CD14-positive monocyte (primary cell): ENCODE measurements at places on chromosomes 5 and 9. TPM values are rescaled to one million over a fixed set of nuclear protein-coding genes. Genes with fewer than 3 reads are reported as not detected.
A peak's percentile ranks its signal among the peaks of the same experiment; 100 is the strongest.

DNA sequence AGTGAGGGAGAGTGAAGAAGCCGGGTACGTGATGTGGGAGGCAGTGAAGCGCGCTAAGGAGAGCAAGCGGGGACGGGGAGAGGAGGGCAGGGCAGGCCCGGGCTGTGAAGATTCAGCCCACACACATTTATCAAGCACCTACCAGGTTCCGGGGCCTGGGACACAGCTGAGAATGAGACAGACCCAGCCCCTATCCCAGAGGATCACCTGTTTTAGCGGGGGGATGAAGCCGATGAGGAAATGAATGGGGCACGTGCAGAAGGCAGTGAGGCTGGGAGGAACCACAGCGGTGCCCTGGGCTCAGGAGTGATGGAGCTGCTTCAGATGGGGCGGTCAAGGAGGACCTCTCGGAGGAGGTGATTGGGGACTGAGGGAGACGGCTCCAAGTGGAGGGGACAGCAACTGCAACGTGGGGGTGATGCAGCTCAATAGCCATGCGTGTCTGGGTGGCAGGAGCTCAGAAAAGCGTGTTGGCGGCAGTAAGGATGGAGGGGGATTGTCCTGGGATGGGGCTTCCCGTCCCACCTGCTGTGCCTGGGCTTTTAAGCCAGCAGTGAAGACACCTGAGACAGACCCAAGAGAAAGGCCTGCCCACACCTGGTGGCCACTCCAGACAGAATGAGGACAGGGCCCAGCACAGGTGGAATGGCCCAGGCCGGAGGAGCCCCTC lies 77.5 kb upstream of the UNC5A start:
- no peak for DNase-seq

The AGXT2 gene
- not detected for polyA plus RNA-seq

GRCh38 chr5:173643964-173644363 lies 27.5 kb upstream of the BOD1 start:
- no peak for DNase-seq

- no peak for DNase-seq
Measured at GRCh38 chr9:113873926-113874325, 2.2 kb upstream of the ZNF618 start.

GRCh38 chr9:118577121-118577520 lies 792.1 kb downstream of the BRINP1 start:
- no peak for DNase-seq

The ACSL6 gene
- not detected in 2 replicates for polyA plus RNA-seq

The FCN2 gene
- not detected for polyA plus RNA-seq

GRCh38 chr5:24855485-24855884 lies 210.7 kb upstream of the CDH10 start:
- DNase-seq: no peak

DNA sequence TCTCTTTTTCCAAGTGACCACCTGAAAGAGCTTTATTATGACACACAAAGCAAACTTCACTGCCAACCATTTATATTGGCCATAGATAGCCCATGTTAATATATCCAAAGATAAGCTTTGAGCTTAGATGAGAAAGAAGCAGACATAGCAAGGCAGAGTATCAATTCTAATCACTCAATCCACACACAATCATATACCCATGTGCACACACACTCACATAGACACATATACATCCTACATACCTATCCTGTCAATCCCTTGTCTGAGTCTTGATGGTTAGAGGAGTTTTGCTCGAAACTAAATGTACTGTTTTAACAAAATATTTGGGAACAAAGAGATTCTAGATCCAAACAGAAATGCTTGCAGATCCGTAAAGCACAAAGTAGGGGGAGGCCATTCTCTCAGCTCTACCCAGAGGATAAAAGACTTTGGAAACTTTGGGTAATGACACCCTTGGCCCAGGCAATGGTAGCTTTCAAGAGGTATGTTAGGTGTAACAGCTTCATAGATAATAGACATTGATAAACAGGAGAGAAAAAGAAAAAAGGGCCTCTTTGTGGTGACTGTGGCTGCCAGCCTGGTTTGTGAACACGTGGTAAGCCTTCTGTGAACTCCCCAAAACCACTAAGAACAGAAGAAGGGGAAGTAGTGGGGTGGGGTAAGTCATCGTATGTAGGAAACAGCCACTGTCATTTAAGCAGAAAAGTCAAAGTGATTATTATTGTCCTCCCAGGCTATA lies 121.6 kb downstream of the TLR4 start:
- peak; percentile 73 for DNase-seq

GRCh38 chr9:133429214-133429613 lies 7.0 kb downstream of the ADAMTS13 start:
- no peak for DNase-seq

The ASPN gene
- not detected in 2 replicates for polyA plus RNA-seq

The RGS7BP gene
- polyA plus RNA-seq: not detected

The MVB12B gene
- polyA plus RNA-seq: 7.7 and 8.1 TPM in 2 replicates

DNA sequence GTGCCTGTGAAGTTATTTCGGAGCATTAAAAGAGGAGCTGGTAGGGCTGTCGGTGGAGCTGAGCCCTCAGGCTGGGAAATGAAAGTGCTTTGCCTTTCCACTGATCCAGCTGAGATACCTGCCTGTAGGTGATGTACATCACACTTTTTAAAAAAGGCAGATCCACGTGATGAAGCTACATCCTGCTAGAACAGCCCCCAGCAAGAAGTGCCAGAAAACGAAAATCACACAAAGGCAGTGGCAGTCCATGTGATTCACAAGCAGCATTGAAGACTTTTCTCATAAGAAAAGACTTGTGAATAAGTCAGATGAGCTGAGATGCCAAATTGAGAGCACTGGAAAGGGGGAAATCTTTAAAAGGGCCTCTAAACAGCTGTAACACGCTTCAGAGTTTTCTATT lies 765.1 kb downstream of the PTPRD start:
- DNase-seq: no peak

- DNase-seq: no peak
Measured at GRCh38 chr5:169344629-169345028, 43.7 kb upstream of the SLIT3 start.

DNA sequence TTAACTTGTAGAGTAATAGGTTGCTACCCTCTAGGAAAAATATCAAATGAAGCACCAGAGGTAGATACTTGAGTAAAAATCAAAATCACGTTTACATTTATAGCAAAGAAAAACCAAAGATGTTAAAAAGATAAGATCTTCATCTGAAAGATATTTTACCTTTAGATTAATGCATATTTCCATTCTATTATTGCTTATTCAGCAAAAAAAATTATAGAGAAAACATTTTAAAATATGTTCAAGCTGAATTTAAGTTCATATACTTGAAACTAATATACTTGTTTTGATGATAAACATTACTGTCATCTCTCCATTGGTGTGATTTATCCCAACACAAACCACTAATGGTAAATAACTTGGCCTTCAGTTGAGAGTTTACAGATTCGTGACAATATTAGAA lies 422.3 kb downstream of the CAAP1 start:
- no peak for DNase-seq

GRCh38 chr9:97983589-97984187 lies 547 bp downstream of the ANP32B start:
- DNase-seq: no peak

GRCh38 chr5:5932824-5933223 lies 445.5 kb downstream of the MED10 start:
- no peak for DNase-seq

The KDM3B gene
- polyA plus RNA-seq: 17.4 TPM

The ZNF474 gene
- polyA plus RNA-seq: not detected

- peak; percentile 2 for DNase-seq
Measured at GRCh38 chr5:83711982-83712601, 8.6 kb downstream of the HAPLN1 start.

DNA sequence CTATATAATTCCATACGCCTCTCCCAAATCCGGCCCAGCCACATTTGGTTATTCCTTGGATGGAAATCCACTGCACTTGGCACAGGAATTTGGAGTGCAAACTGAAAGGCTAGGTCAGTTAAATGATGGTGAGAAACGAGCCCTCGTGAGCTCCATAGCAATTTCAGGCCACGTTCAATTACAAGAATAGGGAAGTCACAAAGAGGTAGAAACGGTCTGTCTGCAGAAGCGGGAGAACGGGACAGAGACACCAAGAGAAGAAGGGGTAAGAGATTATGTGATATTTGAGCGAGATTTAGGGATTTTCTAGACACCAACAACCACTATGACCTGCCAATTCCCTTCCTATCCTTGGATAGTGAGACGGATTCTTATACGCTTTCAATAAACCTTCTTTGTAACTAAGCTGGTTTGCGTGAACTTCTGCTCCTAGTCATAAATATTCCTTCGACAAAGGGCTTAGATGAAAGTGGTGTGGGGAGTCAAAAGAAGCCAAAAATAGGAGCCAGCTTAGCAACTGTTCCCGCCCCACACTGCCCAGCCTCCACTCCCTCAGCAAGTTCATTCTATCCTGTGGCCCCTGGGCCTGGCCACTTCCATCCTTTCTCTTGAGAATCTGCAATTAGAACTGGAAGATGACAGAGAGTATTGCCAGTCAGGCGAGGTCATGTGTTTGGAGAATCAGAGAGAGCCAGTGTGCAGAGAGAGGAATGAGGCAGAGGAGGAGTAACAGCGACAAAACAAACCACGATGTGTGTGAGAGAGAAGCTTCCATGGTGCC lies 118.4 kb downstream of the ZNF608 start:
- no peak for DNase-seq

DNA sequence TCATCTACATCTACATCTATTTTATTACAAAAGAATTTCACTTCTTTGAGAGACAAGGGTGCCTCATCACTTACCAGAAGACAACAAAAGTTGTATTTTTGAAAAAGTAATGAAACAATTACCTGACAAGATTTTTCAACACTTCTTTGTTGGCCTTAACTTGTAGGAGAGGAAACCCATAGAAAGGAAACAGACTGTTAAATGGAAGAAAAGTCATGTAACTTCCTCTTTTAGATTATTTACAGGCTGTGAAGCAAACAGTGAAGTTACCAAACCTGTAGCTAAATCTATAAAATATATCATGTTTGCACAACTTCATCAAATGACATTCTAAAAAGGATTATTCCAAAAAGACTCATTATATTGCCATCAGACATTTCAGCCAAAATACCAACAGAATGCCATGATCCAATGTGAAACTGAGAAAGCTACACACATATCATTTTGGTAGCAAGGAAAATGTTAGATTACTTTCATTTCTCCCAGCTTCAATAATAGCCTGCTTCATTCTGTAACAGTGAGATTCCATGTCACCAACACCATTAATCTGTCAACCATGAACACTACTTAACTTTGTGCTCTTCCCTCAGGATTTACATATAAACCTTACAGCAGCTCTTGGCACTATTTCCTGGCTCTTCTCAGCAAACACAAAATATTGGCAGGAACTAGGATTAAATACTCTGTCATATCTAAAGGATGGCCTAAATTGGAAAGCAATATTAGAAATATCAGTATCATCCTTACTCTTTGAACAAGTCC lies 122.5 kb downstream of the MCTP1 start:
- DNase-seq: no peak

The SPINK6 gene
- polyA plus RNA-seq: not detected

- DNase-seq: no peak
Measured at GRCh38 chr5:150361301-150361700, 3.8 kb downstream of the TCOF1 start.

The SEMA4D gene
- polyA plus RNA-seq: 28.2 TPM

The CYLC2 gene
- polyA plus RNA-seq: not detected

The GMCL2 gene
- not detected in 2 replicates for polyA plus RNA-seq

DNA sequence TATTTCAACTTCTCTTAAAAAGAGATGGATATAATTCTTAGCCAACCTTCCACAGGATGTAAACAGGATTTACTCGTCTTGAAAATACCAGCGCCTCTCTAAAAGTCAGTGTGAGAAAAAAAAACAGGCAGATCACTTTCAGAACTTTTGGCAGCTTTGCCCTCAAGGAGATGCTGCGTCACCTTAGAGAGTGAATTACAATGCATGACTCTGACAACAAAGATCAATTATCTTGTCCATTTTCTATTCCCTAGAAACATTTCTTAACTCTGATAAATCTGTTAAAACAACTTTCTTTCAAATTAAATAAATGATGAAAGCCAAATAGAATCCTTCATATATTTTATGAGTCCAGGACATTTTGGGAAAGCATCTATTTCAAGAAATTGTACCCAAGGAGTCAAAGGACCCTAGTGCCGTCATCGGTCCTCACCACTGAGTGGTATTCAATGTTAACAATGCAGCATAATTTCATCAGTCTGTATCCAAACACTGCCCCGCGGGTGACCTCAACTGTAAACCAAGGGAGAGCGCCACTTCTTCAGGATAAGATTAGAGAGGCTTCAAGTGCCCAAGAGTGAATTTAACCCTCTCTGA lies 536.0 kb downstream of the PDE4D start:
- DNase-seq: no peak

- DNase-seq: no peak
Measured at GRCh38 chr9:129173296-129174101, 4.6 kb downstream of the IER5L start.

The FBP1 gene
- polyA plus RNA-seq: 84.4 TPM

DNA sequence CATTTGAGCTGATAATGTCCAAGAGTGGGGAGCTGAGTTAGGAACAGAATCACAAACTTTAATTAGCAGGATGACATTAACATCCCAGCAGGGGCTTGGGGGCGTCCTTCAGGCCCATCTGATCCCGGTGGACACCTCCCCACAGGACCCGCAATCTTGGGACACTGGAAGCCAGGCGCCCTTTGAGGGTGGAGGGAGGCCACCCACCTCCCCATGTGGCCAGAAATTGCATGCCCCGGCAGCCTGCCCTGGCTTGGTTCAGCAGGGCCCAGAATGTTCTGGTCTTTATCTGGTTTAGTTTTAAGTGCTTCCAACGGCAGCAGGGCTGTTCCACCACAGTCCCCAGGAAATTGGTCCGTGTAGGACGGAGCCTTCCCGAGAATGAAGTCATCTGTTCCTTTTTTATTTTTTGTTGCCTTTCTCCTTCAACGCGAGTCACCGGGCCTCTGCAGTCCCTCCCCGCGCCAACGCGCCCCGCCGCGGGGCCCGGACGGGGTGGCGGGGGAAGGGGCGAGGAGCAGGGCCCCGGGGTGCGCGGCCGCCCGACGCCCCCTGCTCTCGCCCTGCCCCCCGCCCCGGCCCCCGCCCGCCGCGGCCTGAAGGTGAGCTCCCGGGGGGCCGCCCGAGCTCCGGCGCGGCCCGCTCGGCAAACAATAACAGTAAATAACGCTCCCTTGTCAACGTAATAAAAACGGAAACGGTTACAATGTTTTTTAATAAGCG lies 207.9 kb downstream of the C9orf50 start:
- peak; percentile 78 for DNase-seq

The PCDHGC5 gene
- polyA plus RNA-seq: not detected

DNA sequence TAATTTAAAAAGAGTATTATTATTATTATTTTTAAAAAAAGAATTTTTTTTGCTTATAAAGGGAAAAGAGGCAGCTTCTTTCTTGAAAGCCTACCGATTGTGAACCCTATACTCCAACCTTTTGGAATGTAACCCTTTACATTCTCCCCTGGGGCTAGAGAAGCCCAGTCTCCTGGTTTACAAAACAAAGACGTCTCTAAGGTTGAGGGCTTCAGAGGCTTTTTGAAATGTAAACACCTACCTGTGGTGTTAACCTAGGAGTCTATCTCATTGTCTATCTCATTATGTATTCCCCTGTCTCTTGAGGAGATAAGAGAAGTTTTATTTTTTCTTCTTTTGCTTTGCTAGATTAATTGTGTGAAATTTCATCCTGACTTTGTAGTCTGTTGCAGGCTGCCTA lies 4.7 kb downstream of the TNFSF8 start:
- no peak for DNase-seq

The C5orf46 gene
- not detected in 2 replicates for polyA plus RNA-seq

The PCDHGA7 gene
- polyA plus RNA-seq: not detected
